ENCODE measurements at places on chromosomes 1 and 21.

DNA sequence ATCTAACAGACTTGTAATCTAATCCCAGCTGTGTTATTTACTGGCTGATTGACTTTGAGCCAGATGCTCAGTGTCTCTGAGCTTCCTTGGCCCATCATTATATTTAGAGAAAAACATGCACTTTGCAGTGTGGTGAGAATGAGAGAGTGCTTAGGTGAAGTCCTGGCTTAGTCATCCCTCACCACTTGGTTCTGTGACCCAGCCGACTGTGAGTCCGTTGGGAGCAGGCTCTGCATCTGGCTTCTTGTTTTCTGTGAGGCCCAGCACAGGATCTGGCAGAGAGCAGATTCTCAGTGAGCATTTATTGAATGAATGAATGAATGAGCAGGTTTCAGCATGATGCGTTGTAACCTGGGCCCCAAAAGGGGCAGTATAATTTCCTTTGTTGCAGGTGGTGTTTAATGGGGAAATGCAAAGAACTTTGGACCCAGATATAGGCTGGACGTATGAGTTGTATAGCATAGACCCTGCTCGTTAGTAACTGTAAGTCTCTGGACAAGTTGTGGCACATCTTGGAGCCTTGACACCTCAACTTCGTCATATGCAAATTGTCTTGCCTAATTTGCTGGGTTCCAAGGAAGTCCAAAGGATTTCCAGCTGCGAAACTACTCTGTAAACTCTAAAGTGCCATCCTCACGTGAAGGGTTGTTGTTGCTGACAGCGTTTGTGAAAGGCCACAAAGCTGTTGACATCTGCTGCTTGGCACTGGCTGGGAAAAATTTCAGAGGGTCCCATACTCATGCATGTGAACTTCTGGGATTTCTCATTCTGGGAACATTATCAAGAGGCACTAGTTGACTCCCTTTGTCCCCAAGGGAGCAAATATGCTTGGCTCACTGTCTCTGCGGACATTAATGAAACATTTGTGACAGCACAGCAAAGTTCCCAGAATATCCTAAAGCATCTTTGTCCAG, 138.8 kb upstream of the USP24 start:
- no peak for DNase-seq

- DNase-seq = no peak
These were observed 47.8 kb upstream of the ARHGAP29 start for GRCh38 chr1:94285031-94285654.

- no peak for DNase-seq
These were observed 45.3 kb downstream of the NR5A2 start for GRCh38 chr1:200072636-200073285.

GRCh38 chr1:44670751-44671640, 3.3 kb downstream of the TMEM53 start:
- no peak for DNase-seq

DNA sequence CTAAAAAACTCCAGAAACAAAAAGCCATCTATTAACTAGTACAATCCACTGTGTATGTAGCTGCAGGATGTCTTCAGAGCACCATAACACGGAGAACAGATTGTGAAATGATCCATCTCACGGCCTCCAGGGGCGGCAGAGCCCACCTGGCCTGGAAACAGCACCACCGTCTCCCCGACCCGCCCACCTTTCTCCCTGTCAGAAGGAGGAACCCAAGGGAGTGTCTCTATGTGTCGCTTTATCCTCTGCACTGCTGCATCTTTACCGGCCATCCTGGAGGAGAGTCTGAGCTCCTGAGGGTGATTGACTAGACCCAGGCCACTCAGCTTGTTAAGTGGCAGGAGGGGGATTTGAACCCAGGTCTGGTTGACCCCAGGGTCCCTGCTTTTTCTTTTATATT, 405.0 kb downstream of the MATN1 start:
- DNase-seq = no peak

- no peak for DNase-seq
These were observed 85.2 kb upstream of the ADAM30 start for GRCh38 chr1:119981496-119981895.

- no peak for DNase-seq
These were observed 40.4 kb upstream of the TMEM61 start for GRCh38 chr1:54940042-54940441.

DNA sequence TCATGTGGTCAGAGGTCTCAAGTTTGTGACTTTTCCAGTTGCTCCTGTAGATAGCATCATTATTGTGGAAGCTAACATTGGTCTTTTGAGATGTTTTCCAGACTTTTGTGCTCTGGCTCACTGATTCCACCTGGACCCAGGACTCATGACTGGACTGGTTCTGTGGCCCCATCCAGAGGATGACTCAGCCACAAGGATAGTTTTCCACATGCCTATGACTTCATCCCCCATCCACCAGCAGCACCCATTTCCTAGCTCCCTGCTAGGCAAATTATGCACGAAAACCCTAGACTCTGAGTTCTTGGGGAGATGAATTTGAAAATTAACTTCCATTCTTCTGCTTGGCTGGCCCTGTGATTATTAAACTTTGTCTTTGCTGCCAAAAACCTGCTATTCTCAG, 949.3 kb downstream of the MRPL39 start:
- DNase-seq = peak; percentile 31

GRCh38 chr1:161195171-161195570, 3.7 kb downstream of the ADAMTS4 start:
- no peak for DNase-seq

DNA sequence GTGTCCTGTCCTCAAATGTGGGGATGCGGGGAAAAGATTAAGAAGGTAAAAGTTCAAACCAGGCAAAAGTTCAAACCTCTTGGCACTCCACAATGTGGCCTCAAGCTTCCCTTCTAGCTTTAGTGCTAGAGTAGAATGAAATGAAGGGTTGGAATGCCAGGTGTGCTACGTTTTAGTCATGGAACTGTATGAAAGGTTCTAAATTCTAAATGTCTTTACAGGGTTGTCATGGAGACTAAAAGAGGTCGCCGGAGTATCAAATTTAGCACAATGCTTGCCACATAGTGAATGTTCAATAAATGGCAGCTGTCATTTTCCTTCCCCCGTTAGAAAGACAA, 57.2 kb upstream of the LRRC8D start:
- no peak for DNase-seq

All from NCI-H1105 treated with DMSO at 0.1 percent for 48 hours (cell line).